ENCODE measurements at places on chromosomes 2 and 18.

- no peak for DNase-seq
These were observed 69.7 kb upstream of the SULT1C3 start for GRCh38 chr2:108169982-108170625.

GRCh38 chr18:75208836-75209128 lies 157 bp downstream of the PTGR3 start:
- DNase-seq, result no peak

DNA sequence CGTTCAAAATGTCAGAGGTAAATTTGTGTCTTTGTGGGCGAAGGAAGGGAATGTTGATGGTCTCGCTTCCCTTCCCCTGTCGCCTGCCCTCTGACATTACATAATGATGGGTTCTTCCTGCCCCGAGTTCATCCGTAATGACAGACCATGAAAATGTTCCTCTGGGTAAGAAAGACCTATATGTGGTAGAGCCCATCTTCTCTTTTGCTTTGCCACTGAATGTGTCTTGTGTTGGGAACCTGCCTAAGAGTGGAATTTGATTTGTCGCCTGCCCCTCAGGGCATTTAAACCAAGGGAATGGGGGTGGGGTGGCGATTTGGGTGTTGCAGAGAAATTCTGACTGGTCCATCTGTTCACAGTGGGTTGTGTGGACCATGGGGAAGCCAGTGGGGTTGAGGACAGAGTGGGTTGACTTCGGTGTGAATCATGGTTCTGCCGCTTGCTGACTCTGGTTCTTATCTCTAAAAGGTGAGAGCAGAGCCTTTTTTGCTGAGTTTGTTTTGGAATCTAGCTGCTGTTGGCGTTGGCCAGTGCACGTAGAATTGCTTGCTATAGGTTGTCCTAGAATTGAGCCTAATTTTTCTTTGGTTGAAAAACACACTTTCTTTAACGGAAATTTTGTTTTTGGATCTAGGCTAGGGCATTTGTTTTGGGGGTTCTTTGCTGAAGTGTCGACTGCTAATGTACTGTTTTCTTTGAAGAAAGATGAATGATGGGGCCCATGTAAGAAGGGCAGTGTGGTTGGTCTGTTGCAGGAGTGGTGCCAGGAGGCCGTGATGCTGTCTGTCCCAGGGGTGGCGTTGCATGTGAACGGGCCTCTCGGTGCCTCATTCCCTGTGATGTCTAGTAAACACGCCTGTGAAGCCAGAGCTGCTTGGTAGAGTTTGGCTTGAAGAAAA lies 1.3 kb downstream of the INPP4A start:
- DNase-seq, result no peak

DNA sequence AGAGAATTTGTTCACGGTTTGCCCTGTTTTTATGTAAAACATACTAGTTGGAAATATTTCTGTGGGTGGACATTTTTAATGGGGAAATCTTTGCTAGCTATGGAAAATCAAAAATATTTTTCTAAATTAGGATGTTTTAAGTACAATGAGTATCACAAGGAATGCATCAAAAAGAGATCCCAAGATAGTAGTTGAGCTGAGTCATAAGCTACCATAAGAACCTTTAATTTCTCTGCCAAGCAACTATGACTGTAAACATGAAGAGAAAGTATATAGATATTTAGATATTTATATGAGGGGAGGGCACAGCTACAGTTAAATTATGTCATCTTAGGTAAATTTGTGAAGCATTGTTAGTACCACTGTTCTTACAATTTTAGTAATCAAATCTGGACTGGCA lies 646.2 kb downstream of the XIRP2 start:
- no peak for DNase-seq

DNA sequence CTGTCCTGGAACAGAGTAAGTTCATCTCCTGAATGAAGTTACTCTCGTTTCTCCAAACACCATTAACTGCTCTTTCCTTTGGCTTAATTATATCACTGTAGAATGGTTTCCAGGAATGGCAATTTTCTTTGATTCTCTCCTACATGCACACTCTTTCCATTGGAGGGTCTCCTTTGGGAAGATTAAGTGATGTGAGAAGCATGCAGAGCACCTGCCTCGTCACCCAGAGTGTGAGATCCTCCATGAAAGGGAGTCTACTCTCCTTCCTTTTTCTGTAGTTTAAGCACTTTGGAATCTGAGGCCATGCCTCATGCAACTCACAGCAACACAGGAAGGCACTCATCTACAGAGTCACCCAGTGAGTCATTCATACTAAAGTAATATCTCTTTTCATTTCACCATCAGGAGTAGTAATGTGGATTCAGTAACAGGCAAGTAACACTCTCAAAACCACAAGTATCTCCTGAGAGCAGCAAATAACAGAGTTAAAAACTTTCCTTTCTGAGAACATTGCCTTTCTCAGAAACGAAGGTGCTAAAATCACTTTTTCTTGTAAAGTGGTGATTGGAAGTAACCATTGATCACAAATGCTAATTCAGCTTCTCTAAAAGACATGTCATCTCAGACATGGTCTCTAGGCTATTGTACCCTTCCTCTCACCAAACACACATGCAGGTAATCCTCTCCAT lies 52.8 kb upstream of the IL1RL1 start:
- DNase-seq, result no peak

DNA sequence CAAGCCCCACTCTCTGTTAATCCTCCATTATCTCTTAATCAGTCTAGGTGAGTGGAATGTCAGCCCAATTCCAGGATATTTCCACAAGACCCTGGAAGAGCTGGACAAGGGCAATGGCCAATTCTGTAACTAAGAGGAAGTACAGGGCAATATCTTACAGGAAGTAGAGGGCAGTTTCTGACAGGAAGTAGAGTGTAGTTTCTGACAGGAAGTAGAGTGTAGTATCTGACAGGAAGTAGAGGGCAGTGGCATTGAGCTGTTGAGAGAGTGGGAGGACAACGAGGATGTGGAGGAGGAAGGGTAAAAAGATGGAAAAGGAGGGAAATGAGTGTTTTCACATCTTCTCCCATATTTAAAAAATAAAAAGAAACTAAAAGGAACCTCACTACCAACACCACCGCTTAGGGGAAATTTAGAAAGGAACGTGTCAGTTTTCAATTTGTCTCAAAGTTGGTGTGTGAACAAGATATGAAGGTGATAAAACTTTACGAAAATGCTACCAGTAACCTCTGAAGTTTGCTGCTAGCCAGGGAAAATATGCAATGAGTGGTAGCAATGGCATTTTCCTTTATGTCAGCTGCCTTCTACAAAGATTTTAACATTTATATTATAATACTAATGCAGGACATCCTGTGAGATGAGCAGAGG lies 430.9 kb upstream of the HNRNPA3 start:
- no peak for DNase-seq

DNA sequence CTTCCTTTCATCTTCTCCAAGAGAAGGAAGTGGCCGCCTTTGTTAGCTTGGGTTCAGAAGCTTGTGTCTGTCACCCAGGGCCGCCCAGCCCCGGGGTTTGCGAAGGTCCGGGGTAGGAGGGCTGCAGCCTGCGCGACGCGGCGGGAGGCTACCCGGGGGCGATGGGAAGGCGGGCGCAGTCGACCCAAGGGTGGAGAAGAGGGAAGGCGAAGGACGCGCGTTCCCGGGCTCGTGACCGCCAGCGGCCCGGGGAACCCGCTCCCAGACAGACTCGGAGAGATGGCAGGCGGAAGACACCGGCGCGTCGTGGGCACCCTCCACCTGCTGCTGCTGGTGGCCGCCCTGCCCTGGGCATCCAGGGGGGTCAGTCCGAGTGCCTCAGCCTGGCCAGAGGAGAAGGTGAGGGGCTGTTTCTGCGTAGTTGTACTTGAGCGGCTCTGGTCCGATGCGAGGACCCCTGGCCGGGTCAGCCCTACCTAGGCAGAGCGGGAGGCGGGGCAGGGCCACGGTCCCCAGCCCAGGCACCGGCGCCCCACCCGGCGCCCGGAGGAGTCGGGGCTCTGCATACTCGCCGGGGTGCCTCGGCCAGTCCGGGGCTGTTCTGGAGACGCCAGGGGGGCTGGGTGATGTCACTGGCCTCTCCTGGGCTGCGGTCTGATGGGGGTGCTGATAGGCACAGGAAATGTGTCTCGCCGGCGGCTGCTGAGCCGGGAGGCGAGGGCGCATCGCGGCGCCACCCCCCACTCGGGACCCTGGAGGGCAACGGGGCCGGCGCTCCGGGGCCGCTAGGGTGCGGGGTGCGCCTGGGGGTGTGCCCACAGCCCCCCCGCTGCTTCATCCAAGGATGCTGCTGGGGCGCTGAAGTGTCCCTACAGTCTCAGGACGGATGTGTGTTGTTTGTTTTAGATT lies at the start of gene QPCT:
QPCT (plus strand) TSS at position 178 of the 909 bp plus-strand sequence; CDS start at position 280, 102 bp downstream.
- peak; percentile 56 for DNase-seq

- no peak for DNase-seq
These were observed 173.7 kb downstream of the PTPRM start for GRCh38 chr18:7740821-7741220.

DNA sequence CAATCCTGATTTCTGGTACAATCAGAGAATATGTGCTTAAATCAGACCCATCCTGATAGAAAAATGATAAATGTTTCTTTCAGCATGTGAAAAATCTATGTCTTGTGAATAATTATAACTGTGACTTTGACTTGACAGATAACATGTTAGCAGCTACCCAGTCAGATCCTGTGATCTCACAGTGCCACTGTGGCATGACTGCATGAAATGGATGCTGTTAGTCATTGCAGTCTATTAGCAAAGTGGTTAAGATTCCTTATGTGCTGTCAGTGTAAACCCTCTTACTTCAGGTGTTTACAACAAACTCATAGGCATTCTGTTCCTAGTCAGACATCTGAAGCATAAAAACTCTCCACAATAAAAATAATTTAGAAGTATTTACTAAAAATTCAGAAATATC lies 244.6 kb upstream of the RND3 start:
- DNase-seq, result no peak

GRCh38 chr2:39664232-39664887 lies 1.4 kb upstream of the TMEM178A start:
- no peak for DNase-seq

GRCh38 chr2:191957996-191958860 lies 111.3 kb upstream of the CAVIN2 start:
- DNase-seq, result no peak

- no peak for DNase-seq
These were observed 236.6 kb downstream of the PTGR3 start for GRCh38 chr18:74972354-74972753.

DNA sequence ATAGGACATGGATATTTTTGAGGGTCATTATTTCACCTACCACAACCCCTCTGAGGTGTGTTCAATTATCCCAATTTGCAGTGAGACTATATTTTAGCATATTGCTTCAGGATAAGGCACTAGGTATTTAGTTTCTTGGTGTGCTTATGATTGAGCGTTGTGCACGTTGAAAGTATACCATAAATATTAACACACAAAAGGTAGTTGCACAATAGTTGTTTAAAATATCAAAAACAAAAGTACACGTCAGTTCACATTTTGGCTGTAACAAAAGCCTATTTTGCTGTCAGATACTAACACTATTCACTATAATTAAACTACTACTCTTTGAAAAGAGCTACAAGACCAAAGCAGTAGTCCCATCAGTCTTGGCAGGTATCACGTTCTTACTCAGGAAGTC lies 367.5 kb downstream of the DSC3 start:
- DNase-seq, result no peak

DNA sequence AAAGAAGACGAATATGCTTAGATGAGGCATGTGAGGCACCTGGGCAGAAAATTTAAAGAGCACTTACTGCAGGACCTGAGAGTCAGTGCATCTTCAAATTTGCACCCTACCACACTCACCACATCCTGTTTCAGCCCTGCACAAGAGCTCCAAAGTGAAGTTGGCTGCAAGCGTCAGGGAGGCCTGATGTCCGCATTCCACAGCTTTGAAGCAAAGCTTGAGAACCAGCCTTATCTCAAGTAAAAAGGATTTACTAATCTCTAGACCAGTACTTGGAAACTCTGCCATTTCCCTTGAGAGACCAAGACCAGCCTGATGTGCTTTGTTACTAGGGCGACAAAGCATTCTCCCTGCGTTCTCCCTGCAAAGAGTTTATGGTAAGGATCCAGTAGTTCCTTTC lies 3.4 kb upstream of the ASNSD1 start:
- DNase-seq, result peak; percentile 46

DNA sequence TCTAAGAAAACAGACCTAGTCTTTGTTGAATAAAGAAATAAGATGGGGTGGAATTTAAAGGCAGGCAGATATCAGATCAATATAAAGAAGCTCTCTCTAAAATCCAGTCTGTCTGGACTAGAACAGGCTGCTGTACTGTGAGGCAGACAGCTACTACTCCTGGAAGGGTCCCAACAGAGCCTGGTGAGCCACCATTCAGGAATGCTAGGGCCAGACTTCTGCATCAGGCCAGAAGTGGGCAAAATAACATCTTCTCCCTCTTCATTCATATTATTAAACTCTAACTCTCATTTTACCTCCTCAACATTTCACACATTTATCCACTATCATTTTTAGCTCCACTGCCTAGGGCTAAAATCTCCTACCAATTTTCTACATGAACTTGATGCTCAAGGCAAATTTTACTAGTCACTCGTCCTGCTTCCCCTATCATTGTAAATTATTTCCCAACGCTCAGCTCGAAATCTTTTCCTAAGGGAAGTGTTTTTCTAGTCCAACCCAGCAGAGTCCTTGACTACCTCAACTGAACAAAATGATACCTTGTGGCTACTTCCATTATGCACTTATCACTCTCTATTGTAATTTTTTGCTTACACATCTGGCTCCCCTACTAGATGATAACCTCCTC lies 45.2 kb upstream of the GLS start:
- DNase-seq, result peak; percentile 58

- no peak for DNase-seq
These were observed 19.1 kb upstream of the ITGA6 start for GRCh38 chr2:172408143-172408766.

Data from left cardiac atrium (tissue), 4 donors.